H7 (cell line): ENCODE measurements at places on chromosomes 4 and X. TPM values are rescaled to one million over a fixed set of nuclear protein-coding genes. Genes with fewer than 3 reads are reported as not detected.

Gene XG
- total RNA-seq, result 0.17 and 0.67 TPM in 2 replicates

Gene PF4V1
- not detected in 2 replicates for total RNA-seq

Gene TMPRSS11F
- total RNA-seq, result not detected in 2 replicates

Gene AMOT
- total RNA-seq, result 6.5 and 10.2 TPM in 2 replicates
